ENCODE measurements at places on chromosomes 1 and 21.

- no peak for DNase-seq
Observed at GRCh38 chr1:183223467-183223866, 37.4 kb downstream of the LAMC2 start.

GRCh38 chr21:34343838-34344381 lies 19.9 kb upstream of the KCNE2 start:
- no peak for DNase-seq

DNA sequence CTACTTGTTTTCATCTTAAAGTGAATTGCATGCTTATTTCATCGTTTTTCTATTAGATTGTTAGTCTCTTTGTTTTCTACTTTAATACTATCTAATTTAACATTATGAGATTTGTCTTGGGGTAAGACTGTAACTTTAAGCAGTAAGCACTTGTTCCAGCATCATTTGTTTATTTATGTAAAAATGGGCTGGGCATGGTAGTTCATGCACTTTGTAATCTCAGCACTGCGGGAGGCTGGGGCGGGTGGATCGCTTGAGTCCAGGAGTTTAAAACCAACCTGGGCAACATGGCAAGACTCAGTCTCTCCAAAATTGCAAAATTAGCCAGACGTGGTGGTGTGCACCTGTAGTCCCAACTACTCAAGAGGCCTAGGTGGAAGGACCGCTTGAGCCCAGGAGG lies 15.3 kb upstream of the PAXBP1 start:
- no peak for DNase-seq

- peak; percentile 92 for DNase-seq
Observed at GRCh38 chr1:230153641-230154296, 86.7 kb downstream of the GALNT2 start.

GRCh38 chr1:36089393-36090121 lies 865 bp downstream of the ADPRS start:
- DNase-seq: peak; percentile 69

DNA sequence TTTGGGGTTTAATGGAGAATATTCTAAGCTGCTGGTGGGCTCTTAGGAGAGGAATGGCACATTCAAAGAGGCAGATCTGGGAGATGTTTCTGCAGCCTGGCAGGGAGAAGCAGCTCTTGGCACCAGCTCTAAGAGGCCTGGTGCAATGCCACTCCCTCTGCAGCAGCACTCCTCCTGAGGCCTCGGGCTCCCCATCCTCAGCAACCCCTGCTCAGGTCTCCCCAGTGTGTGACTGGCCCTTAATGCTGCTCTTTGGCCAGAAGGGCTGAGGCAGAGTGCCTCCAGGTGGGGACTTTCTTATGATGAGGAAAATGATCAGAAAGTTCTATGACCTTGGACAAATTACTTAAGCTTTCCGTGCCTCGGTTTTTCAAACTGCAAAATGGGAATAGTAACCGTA lies 55.5 kb downstream of the MAB21L3 start:
- no peak for DNase-seq

- no peak for DNase-seq
Observed at GRCh38 chr1:8866792-8867415, 11.6 kb downstream of the ENO1 start.

GRCh38 chr1:232557502-232558191 lies 72.3 kb downstream of the SIPA1L2 start:
- no peak for DNase-seq

- DNase-seq: no peak
Observed at GRCh38 chr1:166869318-166870099, 6.6 kb downstream of the TADA1 start.

- DNase-seq: peak; percentile 49
Observed at GRCh38 chr1:233707153-233707879, 93.4 kb downstream of the KCNK1 start.

- no peak for DNase-seq
Observed at GRCh38 chr1:223179280-223179679, 36.2 kb upstream of the TLR5 start.

DNA sequence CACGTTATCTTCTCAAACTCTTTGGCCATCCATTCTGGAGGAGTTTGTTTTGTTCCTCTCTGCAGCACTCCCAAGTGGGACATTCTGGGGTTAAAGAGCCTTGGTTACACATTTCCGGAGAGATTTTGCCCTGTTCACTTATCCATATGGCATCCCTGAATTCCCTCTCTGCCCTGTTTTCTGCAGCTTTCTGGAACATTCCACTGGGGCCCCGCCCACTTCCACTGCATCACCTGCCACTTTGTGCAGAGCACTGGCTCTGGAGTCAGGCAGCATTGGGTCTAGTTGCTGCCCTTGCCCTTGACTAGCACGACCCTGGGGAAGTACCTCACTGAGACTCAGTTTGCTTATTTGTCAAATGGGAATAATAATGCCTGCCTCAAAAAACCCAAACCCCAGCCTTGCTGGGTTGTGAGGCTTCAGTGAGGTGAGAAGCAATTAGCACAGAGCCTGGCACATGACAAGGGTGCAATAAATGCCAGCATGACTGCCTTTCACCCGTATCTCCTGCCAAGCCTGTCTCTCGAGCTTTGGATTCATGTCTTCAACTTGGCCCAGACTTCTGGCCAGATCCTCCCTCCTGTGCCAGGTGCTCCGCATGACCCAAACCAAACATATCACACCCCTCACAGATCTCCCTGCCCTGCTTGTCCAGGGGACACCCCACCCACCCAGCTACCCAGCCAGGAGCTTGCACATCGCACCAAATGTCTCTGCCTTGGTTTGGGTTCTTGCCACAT lies 38.3 kb downstream of the IL6R start:
- no peak for DNase-seq

GRCh38 chr1:227901239-227901905 lies 46.4 kb downstream of the WNT9A start:
- DNase-seq: no peak

GRCh38 chr1:52239708-52240001 lies 97.8 kb downstream of the ZFYVE9 start:
- DNase-seq: no peak

GRCh38 chr1:156098784-156099183 lies 15.7 kb upstream of the LMNA start:
- DNase-seq: no peak

DNA sequence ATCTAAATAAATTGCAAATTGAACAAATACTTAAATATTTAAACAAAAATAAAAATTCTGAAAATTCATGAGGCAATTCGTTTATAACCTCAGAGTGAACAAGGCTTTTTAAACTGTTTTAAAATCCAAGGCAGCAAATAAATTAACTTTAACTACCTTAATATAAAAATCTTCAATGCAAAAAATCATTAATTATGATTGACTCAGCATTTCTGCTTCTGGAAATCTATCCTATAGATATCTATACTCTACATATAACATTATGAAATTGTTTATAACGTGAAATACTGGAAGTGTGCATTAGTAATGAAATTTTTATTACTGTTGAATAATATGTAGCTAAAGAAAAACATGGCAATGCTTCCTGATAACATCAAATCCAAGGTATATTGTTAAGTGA lies 92.4 kb downstream of the ADAMTS1 start:
- DNase-seq: no peak

DNA sequence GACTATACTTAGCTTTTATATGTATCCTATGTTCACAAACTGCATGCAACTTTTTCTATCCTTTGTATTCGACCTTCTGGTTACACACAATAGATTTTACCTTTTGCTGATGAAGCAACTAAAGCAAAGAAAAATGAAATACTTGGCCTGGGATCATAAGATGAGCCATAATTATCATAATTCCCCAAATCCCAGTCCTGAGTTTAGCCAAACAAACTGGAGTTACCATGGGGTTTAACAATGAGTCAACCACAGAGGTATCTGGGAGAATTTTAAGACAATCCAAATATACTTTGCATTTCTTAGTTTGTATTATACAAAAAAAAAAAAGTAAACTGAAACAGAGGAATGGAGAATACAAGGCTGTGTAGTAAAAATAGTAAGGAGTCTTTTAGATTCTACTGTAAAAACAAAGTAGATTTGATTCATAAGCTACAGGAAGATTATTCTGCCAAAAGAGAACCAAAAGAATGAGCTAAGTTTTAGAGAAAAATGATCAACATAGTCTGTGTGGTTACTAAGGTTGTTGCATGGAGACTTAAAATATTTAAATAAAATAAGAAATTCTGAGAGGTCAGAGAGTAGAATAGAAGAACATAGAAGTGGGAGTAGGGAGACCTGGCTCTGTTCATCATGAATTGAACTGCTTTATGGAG lies 60.4 kb upstream of the GORAB start:
- DNase-seq: peak; percentile 47

GRCh38 chr1:240031009-240031408 lies 60.7 kb upstream of the FMN2 start:
- peak; percentile 86 for DNase-seq
